Fibroblast of lung (primary cell): ENCODE measurements at places on chromosomes 7 and 10.

DNA sequence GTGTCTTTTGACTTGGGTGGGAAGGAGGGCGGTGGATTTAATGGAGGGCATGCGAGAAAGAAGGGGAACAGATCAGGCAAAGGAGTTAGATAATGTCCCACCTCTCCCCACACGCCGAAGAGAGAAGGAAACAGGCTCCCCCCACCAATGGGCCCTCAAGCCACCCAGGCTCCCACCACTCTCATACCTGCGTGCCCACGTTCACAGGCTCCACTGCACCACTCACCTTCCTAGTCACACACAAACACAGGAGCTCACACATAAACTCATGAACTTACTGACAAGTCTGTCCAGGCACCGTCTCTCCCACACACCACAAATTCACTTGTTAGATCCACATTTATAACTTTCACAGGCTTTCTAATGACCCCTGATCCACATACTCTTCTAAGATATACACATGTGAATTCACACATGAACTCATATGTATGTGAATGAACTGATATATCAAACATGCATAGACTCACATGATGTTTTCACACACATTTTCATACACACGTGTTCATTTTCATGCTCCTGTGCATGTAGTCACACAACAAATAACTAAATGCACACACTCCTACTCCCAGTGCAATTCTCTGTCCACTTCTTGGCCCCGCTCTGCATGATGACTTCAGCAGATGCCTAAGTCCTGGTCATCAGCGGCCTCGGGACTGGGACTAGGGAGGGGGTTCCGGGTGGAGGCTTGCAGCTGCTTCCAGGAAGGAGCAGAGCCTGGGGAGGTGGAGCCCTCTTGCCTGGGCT lies 1.5 kb downstream of the LZTS2 start:
- peak; percentile 93 for DNase-seq

DNA sequence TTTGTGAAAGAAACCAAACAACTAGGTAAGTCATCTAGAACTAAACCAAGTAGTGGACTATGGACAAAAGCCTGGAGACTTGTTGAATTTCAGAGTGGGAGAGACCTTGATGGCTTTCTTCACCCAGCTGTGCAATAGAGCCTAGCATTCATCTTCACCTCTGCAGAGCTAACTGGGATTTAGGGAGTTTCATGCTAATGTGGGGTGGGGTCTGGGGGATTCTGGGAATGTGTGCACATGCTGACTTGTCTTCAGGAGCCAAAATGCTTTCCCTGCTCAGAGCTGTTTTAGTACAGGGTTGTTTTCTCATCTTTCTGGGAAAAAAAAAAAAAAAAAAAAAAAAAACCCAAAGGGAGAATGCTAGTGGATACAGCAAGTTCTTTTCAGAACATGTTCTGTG lies 81.3 kb upstream of the ARHGAP21 start:
- no peak for DNase-seq

DNA sequence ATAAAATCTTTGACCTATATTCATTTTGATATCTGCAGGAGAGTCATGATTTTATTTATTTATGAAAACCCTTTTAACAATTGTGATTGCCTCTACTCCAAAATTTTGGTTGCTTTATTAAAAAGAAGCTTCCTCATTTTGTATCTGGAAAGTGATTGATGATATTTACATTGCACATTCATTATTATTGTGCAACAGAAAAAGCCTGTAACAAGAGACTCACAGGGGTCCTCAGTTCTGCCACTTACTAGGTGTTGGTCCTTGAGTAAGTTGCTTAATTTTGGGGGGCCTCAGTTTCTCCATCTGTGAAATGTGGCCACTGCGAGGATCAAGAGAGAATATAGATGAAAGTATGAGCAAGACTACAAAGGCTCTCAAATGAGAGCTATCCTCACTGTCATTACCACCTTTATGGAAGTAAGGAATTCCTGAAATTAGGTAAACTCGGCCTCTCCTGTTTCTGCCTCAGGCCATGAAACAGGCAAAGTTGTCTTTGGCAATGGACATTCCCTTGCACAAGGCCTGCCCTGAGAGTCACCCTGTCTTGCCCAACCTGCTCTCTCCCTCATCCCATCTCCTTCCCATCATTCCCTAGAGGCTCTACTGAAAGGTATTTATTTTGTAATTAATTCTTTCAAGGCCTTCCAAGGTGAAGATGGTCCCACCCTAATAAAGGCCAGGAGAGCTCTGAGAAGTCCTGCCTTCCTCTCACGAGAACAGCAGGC lies 66.1 kb upstream of the ABLIM1 start:
- DNase-seq, result no peak

- no peak for DNase-seq
Measured at GRCh38 chr7:17512181-17512675, 213.8 kb downstream of the AHR start.

GRCh38 chr7:106982415-106982814 lies 62.1 kb upstream of the PRKAR2B start:
- DNase-seq, result peak; percentile 57
